ENCODE measurements at places on chromosomes 7 and 10. TPM values are rescaled to one million over a fixed set of nuclear protein-coding genes. Genes with fewer than 3 reads are reported as not detected.

GRCh38 chr10:93852476-93853095 is 41.2 kb upstream of the SLC35G1 start:
- no peak for DNase-seq

- no peak for DNase-seq
These were observed 169.3 kb downstream of the LCOR start for GRCh38 chr10:97001183-97001991.

GRCh38 chr7:151630358-151630757 is 110.7 kb upstream of the RHEB start:
- no peak for DNase-seq

DNA sequence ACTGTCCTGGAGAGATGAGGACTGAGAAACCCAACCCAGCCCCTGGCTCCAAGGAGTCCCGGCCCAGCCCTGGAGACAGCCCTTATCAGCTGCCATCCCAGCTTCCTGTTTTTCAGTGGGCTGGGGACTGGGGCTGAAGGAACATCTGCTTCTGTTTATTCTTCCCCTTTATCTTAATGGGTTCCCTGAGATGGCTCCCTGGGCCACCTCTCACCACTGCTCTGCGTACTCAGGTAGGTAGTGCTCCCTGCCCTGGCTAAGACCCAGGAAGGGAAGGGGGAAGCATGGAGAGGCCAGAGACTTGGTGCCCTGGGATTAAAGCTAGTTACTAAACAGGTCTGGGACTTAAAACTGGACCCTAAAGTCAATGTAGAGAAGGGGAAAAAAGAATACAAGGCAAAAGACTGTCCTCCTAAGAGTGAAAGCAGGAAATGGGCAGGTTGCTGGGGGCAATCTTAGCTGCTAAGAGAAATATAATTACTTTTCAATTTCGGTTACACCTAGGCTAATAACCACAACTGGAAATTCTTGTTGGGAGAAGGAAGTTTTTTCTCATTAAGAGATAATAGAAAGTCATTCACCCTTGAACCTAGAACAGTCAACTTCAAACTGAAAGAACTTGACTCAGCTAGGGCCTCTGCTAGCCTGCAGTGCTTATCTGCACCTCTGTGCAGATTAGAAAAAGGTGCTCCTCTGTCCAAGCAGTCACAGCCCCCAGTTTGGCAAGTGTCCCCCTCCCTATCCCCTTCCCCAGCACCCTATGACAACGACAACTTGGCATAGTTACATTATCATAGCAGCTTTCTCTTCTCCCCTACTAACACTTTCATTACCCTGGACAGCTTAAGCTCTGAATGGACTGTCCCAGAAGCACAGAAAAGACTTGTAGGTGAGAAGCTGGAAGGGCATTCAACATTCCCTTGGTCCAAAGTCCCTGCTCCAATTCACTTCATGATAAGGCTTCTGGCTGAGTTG is 65.6 kb upstream of the KDM7A start:
- DNase-seq, result peak; percentile 82

DNA sequence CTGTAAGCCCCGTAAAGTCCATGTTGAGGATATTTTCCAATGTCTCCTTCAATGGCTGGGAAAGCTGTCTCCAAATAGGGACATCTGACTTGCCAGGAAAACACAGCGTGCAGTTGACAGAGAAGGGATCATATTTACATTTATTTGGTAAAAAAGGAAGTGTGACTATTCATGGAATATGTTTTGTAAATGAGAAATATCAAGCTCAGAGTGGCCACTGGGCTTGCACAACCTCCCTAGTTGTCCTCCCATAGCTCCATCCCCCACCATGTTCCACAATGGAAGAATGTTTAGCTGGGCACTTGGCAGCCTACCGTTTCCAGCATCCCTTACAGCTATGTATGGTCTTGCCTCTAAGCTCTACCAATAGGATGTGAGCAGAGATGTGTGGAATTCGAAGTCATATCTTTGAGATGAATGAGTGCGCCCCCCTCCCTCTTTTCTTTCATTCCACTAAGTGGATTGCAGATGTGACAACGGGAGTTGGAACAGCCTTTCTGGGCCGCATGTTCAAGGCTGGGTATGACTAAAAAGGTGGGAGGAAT is 306.6 kb upstream of the ZMIZ1 start:
- no peak for DNase-seq

- DNase-seq, result no peak
These were observed 27.8 kb downstream of the STN1 start for GRCh38 chr10:103890194-103890658.

DNA sequence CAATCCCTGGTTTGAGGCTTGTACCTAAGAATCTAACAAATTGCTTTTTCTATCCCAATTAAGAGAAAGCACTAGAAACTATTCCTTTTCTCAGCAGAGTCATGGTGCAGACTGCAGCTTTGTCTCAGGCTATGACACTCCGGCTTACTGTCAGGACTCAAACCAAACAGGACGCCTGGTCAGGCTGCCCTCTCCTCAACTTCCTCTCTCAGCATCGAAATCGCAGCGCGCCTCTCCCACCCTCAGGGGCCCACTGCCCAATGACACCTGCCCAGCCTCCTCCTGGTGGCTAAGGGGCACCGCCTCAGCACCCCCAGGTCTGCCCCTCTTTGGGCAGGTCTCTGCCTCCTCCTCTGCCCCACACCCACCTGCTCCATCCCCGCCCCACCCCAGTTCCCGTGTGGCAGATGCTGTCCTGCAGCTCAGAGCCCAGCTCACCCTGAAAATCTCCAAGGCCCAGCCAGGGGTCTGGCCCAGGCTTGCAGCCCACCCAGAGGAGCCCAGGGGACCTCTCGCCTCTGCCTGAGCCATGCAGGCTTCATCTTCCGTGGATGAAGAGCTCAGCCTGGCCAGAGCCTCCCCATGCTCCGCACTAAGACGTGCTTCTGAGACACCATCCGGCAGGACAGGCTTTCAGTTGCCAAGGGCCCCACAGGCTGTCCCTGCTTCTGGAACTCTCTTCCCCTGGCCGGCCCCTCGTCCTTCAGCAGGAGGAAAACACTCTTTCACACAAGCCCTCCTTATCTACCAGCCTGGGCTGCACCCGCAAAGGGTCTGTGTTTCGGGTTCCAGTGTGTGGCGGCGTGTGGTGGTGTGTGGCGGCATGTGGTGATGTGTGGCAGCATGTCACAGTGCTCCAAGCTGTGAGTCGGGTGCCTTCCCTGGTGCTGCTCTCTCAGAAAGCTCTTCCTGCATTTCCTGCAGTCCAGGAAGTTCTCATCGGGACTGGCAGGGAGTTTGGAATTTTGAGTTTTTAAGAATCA is 16.4 kb upstream of the PTPRN2 start:
- DNase-seq, result no peak

GRCh38 chr10:32271617-32272016 is 75.3 kb downstream of the EPC1 start:
- no peak for DNase-seq

DNA sequence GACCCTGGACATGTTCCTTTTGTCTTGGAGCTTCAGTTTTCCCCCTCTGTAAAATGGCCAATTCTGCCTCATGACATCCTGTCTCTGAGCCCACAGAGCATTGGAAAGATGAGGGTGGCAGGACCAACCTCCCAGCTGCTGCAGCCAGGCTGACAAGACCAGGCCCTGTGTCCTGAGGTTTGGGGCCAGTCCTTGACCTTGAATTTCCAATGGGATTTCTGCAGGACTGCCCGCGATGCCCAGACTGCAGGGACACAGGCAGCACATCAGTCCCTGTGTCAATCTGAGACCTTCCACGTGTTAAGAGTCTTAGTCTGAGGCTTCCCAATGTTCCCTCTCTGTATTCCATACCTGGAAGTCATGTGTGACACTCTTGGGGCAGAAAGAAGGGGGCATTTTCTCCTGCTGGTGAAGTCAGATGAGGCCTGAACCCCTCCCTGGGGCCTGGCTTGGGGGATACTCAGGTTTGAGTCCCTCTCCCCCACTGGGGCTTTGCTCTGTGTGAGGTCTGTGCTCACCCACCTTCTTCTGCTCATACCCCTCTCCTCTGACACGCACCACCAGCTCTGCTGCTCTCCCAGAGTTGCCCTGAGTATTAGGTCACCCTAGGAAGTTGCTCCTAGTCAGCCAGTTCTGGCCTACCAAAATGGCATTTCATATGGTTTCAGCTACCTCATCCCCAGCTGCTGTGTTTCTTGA is 79.2 kb downstream of the ADCY1 start:
- no peak for DNase-seq

DNA sequence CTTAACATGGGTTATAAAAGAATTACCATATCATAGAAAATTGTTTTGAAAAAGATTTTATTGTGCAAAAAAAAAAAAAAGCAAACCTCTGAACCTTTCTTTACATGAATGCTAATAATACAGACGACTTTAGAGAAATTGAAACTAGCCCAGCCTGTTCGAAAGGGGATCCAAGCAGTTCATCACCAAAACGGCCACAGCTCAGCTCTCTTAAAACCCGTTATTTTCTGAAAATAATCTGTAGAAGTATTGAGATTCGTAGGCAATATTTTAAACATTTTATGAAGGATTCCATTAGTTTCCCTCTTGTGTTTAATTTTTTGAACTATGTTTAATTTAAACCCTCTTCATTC is 9.9 kb upstream of the GSAP start:
- DNase-seq, result no peak

- no peak for DNase-seq
These were observed 79.5 kb upstream of the INSYN2A start for GRCh38 chr10:127275793-127276450.

DNA sequence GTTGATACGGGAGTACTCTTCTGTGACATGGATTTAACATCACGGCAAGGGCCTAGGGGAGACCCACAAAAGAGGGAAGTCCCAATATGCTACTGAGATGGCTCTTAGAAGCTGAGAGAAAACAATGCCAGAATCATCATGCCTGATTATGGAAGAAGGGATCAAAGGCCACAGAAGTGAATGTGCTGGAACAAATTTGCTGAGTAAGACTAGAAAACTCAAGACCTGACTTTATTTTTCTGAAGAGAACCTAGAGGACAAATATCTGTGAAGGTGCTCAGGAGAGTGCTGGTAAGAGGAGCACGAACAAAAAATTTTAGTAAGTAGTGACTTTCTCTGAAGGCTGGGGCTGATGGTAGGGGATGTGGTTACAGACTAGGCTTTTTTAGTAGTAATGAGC is 277.0 kb downstream of the ZEB1 start:
- no peak for DNase-seq

GRCh38 chr7:44733708-44734481 is 14.8 kb upstream of the ZMIZ2 start:
- DNase-seq, result no peak

- no peak for DNase-seq
These were observed 51.1 kb downstream of the TMEM209 start for GRCh38 chr7:130154131-130154500.

GRCh38 chr7:116591202-116592040 is 66.6 kb downstream of the CAV1 start:
- peak; percentile 37 for DNase-seq

DNA sequence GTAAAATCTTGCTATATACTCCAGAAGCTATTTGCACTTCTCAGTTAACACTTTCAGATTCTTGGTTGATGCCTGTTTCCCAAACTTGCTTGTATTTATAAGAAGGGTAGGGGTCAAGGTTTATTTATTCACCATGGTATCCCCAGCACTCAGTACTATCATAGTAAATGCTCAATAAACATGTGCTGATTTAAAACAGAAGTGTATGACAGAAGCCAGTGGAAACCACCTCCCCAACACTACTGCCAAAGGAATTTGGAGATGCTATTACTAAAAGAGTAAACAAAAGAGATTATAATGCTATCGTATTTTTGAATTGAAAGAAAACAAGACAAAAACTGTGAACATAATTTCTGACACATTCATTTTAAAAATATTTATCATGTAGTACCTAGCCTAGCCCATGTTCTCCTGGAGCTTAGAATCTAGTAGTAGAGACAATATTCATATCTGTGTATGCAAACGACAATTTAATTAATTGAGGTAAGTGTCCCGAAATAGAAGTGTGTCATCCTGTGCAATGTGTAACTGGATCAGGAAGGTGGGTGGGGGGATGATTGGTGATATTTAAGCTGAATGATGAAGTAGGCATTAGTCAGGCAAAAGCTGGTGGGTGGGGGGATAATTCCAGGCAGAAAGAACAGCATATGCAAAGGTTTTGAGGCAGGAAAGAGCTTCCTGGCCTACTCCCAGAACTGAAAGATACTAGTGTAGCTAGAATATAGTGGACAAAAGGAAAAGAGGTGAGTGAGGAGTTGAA is 77.5 kb downstream of the HGF start:
- no peak for DNase-seq

DNA sequence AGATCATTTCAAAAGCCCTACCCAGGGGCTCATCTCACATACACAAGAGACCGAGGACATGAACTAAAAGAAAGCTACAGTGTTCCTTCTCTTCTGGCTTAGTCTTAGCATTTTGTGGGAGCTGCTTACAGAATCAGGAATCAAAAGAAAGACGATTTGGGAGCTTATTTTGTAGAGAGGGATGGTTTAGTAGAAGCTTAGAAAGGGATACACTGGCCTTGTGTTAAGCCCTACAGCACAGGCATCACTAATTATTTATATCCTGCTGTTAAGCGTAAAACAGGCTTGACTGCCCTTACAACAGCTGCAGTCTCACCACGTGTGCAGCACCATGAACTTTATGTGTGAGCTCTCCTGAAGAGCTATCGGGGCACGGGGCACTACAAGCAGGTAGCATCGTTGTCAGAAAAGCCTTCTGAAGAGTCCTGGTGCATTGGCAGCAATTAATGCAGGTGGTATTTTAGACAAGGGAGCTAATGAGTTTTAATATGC is 798.3 kb downstream of the NXPH1 start:
- no peak for DNase-seq

GRCh38 chr7:122726881-122727280 is 24.2 kb upstream of the RNF148 start:
- DNase-seq, result no peak

The C10orf143 gene
- total RNA-seq, result 0.33 TPM

The SAP25 gene
- 3.2 TPM for total RNA-seq

The CCZ1 gene
- total RNA-seq, result 74.5 TPM

The TMEM184A gene
- 0.31 TPM for total RNA-seq

Data from K562 (cell line).